ENCODE measurements at places on chromosomes 12 and 14. TPM values are rescaled to one million over a fixed set of nuclear protein-coding genes. Genes with fewer than 3 reads are reported as not detected.

TRPV4 gene
- total RNA-seq: 0.92 TPM

LRRIQ1 gene
- total RNA-seq: 25.1 TPM

EFCAB11 gene
- total RNA-seq: 6.5 TPM

PPM1A gene
- 86.5 TPM for total RNA-seq

TAS2R10 gene
- 3.7 TPM for total RNA-seq

TRIM9 gene
- 61.4 TPM for total RNA-seq

TOMM20L gene
- not detected for total RNA-seq

CD4 gene
- 4.8 TPM for total RNA-seq

PLEKHG7 gene
- not detected for total RNA-seq

TAS2R43 gene
- total RNA-seq: 5.5 TPM

TMEM52B gene
- 2.3 TPM for total RNA-seq

MSI1 gene
- 10.1 TPM for total RNA-seq

MORN3 gene
- 3.9 TPM for total RNA-seq

AMN gene
- 0.23 TPM for total RNA-seq

AHNAK2 gene
- total RNA-seq: 30.7 TPM

MIP gene
- not detected for total RNA-seq

AMDHD1 gene
- total RNA-seq: 1.6 TPM

SDR9C7 gene
- total RNA-seq: 0.23 TPM

ZNF891 gene
- total RNA-seq: 9.5 TPM

PMCH gene
- 109 TPM for total RNA-seq

TAS2R14 gene
- 9.5 TPM for total RNA-seq

DTX3 gene
- total RNA-seq: 58.1 TPM

CARMIL3 gene
- total RNA-seq: 28.8 TPM

CCDC77 gene
- 15.2 TPM for total RNA-seq

HIGD1C gene
- not detected for total RNA-seq

TAS2R31 gene
- 8.1 TPM for total RNA-seq

CIDEB gene
- 2.8 TPM for total RNA-seq

C12orf54 gene
- not detected for total RNA-seq

ZNF385A gene
- total RNA-seq: 3.7 TPM

CPNE6 gene
- total RNA-seq: 16.8 TPM

INF2 gene
- total RNA-seq: 9.7 TPM
